Colonic mucosa (tissue), 4 donors: ENCODE measurements at places on chromosomes 3 and 15.

- DNase-seq: no peak
Measured at GRCh38 chr3:30600572-30600971, 5.8 kb upstream of the TGFBR2 start.

GRCh38 chr3:178634975-178635374 is 98.7 kb downstream of the KCNMB2 start:
- DNase-seq: peak; percentile 21

DNA sequence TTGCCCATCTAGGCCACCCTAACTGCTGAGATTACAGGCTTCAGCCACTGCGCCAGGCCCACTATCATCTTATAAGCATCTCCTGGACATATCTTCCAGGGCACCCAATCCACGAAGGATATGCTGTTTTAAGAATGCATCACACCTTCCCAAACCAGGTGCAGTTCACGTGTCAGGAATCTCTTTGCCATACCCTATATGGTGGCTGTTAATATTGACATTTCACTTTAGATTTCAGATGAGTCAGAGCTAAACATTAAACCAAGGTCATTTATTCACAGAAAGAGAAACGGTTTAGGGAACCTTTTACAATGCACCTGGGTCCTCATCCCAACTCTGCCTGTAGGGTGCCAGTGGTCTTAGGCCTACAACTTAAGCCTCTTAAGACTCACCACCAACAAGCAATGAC is 85.7 kb downstream of the TBL1XR1 start:
- no peak for DNase-seq

GRCh38 chr3:196684548-196685407 is 27.3 kb downstream of the CEP19 start:
- peak; percentile 75 for DNase-seq

DNA sequence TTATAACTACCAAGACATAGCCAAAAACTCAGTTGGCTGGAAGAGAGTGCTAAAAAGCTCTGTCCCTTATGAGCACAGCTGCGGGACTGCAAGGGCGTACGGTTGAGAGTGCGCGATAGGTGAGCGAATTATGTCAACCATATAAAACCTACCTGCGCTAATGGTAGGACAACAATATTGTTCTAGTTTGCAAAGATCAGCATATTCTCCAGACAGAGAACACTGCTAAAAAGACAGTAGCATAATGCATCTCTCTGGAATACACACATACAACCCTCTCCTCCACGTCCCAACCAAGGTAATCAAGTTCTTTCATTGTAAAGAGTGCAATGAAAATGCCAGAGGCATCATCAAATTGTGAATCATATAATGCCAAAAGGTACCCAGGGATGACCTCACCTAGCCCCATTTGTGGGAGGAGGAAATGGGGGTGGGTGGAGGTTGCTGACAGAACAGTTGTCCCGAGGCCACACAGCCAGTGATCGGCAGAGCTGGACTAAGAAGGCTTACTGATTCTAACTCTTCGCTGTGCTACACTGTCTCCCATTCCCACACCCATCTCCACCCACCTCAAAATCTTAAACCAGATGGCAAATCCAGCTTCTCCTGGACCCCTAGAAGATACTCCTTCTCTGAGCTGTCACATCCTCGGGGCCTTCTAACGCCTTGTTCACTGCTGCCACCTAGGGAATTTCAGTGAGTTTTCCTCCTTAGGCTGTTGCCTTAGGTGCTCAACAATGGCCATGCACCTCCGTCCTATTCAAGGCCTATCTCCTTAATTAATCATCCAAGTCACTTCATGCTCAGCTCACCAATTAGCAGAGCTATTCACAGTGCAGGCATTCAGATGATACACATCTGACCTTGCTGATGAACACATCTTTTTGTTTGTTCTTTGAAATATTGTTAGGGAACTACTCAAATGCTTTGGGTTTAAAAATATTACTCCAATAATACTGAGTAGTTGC is 60.7 kb downstream of the RPL22L1 start:
- peak; percentile 46 for DNase-seq

- DNase-seq: no peak
Measured at GRCh38 chr3:105826778-105827634, 41.8 kb downstream of the CBLB start.

- DNase-seq: peak; percentile 52
Measured at GRCh38 chr3:184289426-184289938, 9.6 kb upstream of the PSMD2 start.

DNA sequence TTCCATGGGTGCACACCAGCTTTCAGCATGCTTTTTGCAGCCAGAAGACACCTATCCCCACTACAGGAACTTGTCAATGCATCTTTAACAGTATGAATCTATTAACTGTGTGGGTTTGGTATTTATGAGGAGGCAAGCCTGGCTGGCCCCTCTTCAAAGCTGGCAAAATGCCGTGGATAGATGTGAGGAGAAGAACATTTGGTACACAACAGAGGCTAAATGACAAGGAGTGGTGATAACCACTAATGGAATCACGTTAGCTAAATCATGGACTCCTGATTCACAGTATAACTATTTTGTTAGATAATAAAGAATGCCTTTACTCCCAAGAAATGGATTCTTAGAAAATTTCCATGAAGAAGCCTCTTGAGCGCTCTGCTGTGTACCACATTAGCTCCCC is 187.2 kb downstream of the CLSTN2 start:
- no peak for DNase-seq

GRCh38 chr3:22665528-22665927 is 537.6 kb upstream of the UBE2E2 start:
- DNase-seq: no peak

DNA sequence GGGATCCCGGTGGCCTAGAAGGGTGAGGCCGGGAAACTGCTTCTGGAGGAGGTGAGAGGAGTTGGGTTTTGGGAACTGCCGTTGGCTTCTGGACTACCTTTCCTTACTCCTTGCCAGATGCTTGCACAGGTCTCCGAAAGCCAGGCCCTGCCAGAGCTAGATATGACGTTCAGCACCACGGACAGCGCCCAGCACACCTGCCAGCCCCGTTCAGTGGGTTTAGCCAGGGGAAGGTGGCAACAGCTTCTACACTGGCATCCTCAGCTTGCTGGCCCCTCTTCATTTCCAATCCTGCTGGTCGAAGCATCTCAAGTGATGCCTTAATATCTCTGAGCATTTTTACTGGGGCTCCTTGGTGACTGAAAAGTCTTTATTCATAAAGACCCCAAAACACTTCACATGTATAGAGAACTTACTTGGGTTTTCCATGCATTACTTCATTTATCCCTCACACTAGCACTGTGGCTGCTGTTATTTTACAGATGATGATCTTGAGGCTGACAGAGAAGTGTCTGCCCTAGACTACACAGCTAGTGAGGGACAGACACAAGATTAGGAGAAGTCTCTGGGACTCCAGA is 21.9 kb downstream of the HCN4 start:
- DNase-seq: peak; percentile 67

- DNase-seq: no peak
Measured at GRCh38 chr3:46095307-46095706, 68.0 kb upstream of the XCR1 start.

GRCh38 chr15:68196445-68197169 is 8.5 kb downstream of the CALML4 start:
- no peak for DNase-seq

- no peak for DNase-seq
Measured at GRCh38 chr3:14147066-14147435, 22.2 kb downstream of the TMEM43 start.
